ENCODE measurements at places on chromosomes 2 and 18.

- DNase-seq = no peak
These were observed 113.3 kb downstream of the SCG2 start for GRCh38 chr2:223488814-223489213.

DNA sequence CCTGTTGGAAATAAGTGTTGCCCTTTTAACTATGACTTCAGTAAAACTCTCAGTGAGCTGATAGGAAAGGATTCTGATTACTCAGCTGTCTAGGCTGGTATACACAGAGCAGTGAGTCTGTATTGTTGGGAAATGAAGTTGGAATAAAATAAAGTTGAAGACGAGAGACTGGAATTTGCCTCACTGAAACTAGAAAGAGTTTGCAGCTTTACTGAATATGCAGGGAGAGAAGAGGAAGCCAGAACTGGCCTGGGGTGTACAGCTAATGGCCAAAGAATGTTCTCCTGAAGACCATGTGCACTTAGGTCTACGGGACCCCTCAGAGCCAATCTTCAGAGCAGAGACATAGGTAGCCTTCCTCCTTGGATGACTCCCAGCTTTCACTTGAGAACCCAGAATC lies 26.5 kb downstream of the EIF4E2 start:
- DNase-seq = no peak

DNA sequence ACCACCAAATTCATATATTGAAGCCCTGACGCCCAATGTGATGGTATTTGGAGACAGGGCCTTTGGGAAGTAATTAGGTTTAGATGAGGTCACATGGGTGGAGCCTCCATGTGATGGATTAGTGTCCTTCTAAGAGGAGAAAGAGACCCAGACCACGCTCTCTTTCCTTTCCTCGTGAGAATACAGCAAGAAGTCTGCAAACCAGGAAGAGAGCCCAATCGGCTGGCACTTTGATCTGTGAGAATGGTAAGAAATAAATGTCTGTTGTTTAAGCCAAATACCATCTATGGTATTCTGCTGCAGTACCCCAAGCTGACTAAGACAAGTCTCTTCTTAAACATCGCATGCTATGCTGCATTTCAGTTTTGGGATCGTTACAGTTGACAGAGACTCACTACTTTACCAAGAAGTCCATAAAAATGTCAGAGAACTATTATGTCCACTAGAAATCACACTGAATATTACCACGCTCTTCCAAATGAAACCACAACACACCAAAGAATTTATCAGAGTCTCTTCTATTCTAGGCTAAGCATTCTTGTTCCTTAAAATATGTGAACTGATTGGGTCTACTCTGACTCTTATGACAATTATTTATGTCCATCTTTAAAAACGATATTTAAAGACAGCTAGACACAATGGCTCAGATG lies 48.5 kb downstream of the LPIN2 start:
- no peak for DNase-seq

- DNase-seq = no peak
These were observed 9.3 kb upstream of the MTERF4 start for GRCh38 chr2:241111440-241111805.

DNA sequence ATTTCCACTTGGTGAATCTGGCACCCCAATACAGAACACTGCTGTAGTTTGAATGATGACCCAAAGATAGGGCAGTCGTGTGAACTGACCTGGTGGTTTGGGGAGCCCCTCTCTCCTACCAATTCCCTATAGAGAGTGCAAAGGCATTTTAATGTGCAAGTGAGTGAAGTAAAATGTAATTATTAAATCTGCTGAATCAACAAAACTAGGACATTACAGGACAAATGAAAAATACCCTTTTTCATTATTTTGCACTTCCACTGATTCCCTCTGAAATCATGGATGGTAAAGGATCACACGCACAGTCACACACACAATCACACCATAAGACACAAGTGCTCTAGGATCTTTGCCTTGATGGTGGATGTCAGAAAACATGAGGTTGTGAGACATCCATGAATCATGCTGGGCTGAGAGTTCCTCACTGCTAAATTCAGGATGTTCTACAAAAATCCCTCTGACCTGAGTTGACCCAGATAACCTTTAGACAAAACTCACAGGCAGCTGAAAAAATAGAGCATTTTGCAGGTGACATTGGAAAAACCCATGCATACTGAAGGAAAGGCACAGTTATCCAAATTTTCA lies 197.4 kb downstream of the FBXO15 start:
- DNase-seq = no peak

- DNase-seq = no peak
These were observed 10.7 kb downstream of the STEAP3 start for GRCh38 chr2:119234021-119235019.

GRCh38 chr18:59048378-59048777 lies 91.3 kb upstream of the SEC11C start:
- no peak for DNase-seq

- DNase-seq = no peak
These were observed 60.7 kb upstream of the ASAP2 start for GRCh38 chr2:9145752-9146430.

GRCh38 chr2:46798041-46798440 lies 117.6 kb downstream of the MCFD2 start:
- DNase-seq = no peak

GRCh38 chr2:100476606-100477005 lies 6.3 kb downstream of the NMS start:
- DNase-seq = no peak

GRCh38 chr2:27041752-27042151 lies 9.0 kb downstream of the TMEM214 start:
- DNase-seq = no peak

DNA sequence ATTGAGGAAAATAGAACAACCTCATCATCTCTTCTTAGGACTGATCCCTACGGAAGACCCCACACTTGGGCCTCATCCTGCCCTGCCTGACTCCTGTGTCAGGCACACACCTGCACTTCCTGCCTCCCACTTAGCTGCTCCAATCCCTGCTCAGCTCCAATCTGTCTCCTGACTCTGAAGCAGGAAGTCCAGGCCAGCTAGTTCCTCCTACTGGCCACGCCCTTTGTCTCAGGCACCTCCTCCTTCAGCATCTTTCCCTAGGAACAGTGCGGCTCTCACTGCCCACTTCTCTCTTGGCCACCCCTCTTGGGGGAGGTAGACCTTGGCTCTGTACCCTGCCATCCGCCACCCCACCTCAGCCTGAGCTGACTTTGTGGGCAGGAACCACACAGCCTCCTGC lies 135.8 kb downstream of the CELF4 start:
- DNase-seq = no peak

DNA sequence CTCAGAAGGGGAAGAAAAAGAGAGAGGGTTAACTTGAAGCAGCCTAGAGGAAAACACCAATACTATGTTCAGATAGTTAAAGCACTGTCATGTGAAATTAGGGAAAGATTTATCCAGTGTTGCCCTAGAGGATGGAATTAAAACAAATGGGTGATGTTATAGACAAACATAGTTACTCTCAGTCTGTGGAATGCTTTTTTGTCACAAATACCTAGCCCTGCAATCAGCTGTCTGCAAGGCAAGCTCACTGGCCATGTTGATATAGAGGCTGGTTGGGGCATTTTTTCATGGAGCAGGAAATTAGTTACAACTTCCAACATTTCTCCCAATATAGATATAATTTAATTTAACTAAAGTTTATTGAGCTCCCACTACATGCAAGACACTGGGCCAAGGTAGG lies 8.4 kb upstream of the RAB10 start:
- no peak for DNase-seq

GRCh38 chr18:3117493-3118192 lies 102.1 kb downstream of the MYOM1 start:
- no peak for DNase-seq

- no peak for DNase-seq
These were observed 36.3 kb upstream of the SMAD7 start for GRCh38 chr18:48986851-48987761.

DNA sequence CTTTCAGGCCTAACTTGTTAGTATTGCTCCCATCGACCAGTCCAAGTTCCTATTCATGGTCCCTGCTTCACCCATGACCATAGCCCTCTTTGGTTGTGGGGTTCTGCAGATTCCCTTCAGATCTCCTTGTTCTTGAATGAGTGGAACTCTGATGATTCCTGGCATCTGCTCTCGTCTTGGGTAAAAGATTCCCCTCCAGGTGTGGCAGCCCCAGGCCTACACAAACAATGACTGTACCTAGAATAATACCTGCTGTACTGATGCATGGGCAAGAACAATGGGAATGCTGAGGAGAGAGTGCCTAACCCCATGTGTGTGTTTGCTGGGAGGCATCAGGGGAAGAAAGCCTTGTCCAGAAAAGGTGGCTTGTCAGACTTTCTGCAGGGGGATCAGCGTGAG lies 39.2 kb upstream of the MRPL19 start:
- DNase-seq = no peak

GRCh38 chr2:53964987-53965687 lies 5.7 kb downstream of the PSME4 start:
- DNase-seq = no peak

- no peak for DNase-seq
These were observed 113.4 kb downstream of the ZBTB7C start for GRCh38 chr18:48295586-48296311.

DNA sequence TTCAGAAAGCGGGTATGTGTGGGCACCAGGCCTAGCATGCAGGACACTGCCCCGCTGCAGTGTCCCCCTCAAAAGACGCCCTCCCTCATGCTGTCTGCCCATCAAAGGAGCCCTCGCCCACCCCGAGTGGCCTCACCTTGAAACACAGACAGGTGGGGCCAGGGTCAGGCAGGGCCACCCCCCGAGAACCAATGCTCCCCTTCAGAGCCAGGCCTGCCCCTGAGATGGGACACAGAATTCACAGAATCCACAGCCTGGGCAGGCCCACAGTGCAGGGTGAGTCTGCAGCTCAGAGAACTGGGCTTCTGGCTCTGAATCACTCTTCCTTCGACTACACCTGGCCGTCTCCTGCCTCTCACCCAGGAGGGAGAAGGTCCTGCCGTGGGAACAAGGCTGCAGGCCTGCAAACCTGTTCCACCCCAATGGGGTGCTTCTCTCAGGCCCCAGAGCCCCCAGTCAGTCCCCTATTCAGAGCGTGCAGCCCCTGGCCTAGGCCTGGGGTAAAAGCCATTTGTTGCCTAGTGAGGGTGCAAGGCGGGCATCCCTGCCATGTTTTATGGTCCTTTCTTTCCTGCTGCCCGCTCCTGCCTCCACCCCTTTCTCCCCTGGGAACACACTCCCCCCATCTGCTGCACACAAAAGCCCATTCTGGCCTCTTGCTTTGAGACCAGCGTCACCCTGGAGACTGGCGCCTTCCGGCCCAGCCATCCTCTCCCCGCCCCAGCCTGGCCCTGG lies 11.3 kb upstream of the ARHGEF4 start:
- no peak for DNase-seq

- no peak for DNase-seq
These were observed 80.3 kb upstream of the MAP4K4 start for GRCh38 chr2:101617188-101617587.

- DNase-seq = no peak
These were observed 81.8 kb downstream of the FAM168B start for GRCh38 chr2:131011486-131011885.

DNA sequence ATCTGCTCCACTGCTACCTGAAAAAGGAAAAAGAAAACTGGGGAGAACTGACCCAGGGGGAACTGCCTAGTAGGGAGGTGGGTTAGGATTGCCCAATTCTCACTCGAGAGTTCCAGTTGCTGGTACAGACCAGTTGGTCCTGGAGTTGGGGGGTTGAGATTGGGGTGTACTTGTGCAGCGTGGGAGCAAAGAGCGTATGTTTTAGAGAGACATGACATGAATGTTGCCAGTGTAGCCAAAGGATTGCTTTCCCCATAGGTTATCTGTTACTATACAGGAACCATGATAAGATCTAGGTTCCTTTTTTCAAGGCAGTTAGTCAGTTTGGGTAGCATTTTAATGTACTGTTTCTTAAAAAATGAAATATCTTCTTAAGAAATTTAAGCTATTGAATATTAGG lies 68.6 kb downstream of the APLF start:
- no peak for DNase-seq

DNA sequence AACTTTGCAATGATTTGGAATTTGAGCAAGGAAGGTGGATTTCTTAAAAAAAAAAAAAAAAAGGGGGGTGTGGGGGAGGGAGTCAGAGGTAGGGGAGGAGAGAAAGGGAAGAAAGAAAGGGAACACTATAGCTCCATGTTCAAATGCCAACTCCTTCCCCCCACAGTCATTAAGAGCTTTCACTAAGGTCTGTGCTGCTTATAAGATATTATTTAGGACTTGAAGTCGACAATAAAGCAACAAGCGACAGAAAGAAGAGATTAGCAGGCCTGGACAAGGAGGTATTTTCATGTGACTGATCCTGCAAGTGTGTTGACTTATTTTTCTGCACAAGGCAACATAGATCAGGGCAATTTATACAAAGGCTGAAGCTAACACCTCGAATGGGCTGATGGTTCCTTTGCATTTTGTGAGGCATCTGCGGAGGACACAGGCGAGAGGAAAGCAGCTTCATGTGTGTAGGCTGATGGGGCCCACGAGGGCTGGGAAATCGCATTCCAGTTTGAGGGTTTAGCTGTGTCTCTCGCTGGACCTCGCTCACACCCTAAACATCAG lies 382.0 kb downstream of the SOX11 start:
- DNase-seq = no peak

DNA sequence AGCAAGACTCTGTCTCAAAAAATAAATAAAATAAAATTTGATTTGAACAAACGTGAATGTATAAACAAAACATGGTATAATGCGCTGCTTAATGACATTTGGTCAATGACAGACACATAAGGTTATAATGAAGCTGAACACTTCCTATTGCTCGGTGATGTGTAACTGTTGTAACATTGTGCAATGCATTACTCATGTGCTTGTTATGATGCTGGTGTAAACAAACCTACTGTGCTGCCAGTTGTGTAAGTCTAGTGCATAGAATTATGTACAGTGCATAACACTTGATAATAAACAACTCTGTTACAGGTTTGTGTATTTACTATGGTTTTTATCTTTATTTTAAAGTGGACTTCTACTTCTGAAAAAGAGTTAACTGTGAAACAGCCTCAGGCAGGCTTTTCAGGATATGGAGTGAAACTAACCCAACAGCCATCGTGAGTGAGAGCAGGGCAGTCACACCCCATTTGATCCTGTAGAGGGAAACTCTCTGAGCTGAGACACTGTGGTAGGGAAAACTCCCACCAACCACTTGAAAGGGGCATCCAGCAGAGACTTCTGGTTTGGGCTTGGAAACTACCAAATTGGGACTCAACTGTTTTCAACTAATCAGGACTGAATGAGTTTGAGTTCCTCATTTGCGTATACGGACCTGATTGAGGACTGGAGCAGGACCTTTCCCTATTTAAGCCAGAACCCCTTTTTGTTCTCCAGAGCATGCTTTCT lies 8.7 kb upstream of the RPRD1A start:
- no peak for DNase-seq

DNA sequence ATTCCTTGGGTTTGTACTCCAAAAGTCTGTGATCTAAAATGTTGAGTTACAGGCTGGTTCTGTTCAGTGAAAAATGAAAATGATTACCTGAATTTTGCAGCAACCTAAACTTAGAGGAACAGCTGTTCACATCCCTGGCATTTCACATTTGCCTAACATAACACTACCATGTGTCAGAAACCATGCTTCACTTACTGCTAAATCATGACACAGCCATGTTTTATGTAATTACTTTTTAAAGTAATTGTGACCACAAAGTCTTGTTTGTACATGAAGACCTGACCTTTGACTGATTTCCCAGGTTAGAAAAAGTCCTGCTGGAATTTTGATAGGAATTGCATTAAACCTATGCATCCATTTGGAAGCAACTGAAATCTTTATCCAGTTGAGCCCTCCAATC lies 79.1 kb downstream of the FAM168B start:
- DNase-seq = no peak
